ENCODE measurements at places on chromosomes 12 and 14. TPM values are rescaled to one million over a fixed set of nuclear protein-coding genes. Genes with fewer than 3 reads are reported as not detected.
A peak's percentile ranks its signal among the peaks of the same experiment; 100 is the strongest.

DNA sequence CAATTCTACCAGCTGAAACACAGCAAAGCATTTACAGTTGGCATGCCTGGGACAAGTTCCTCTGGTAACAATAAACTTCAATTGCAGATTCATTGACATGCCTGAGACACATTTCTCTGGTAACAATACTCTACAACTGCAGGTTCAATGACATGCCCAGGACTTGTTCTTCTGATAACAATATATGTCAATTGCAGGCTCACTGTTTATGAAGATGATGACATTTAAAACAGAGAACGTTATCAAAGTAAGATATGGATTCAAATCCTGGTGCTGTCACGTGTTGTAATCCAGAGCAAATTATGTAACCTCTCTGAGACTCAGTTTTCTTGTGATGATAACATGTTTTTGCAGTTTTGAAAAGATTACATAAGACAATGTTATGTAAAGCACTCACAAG is 20.5 kb downstream of the KITLG start:
- DNase-seq: no peak

DNA sequence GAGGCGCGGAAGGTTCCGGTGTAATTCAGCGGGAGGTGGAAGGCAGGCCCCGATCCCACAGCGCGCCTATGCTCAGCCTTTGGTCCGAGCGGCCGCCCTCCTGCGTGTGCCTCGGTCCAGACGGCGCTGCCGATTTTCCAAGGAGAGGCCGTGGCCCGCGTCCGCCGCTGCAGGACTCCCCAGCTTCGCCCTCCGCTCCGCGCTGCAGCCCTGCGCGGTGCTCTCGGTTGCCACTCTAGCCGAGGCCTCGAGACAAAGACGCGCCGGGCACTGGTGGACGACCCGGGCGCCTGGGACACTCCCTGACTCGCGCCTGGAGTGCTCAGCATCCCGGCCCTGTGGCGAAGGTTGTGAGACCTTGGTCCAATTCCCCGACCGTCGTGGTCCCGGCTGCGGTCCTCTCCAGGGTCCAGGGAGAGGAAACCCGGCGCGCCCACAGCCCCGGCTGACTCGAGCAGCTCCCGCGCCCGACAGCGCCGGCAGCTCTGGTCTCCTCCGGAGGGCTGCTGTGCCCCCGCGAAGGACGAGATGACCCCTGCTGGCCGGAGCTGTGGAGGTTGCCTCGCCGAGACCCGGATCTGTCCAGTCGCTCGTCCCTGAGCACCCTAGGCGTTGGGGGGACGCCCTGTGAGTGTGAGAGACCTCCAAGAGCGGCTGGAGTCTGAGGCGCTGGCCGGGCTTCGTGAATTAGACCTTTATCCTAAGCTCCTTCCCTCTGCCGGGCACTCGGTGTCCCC is 6.5 kb downstream of the HOXC12 start:
- no peak for DNase-seq

DNA sequence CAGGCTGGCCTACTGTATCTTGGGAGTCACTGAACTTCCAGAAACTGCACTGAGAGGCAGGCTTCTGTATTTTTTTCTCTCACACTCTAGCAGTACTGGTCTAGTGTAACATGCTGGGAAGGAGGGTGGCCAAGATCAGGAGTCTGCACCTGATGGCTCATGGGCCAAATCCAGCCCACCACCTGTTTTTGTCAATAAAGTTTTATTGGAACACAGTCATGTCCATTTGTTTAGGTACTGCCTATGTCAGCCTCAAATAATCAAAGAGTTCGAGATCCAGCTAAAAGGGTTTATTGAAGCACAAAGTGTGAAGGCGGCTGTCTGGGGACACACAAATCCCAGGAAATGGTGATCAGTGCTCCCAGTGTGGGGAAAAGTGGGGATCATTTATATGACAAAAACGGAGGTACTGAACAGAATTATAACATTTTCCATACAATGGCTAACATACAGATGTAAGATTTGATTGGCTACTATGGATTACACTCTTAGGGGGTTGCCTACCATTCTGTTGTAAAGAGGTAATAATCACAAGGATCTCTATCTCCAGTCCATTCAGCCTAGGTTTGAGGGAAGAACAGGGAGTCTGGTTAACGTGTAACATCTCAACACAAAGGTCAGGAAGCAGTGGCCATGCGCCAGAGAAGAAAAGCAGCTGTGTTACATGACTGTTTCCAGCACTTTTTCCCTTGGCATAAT is 12.9 kb downstream of the USP30 start:
- DNase-seq: no peak

DNA sequence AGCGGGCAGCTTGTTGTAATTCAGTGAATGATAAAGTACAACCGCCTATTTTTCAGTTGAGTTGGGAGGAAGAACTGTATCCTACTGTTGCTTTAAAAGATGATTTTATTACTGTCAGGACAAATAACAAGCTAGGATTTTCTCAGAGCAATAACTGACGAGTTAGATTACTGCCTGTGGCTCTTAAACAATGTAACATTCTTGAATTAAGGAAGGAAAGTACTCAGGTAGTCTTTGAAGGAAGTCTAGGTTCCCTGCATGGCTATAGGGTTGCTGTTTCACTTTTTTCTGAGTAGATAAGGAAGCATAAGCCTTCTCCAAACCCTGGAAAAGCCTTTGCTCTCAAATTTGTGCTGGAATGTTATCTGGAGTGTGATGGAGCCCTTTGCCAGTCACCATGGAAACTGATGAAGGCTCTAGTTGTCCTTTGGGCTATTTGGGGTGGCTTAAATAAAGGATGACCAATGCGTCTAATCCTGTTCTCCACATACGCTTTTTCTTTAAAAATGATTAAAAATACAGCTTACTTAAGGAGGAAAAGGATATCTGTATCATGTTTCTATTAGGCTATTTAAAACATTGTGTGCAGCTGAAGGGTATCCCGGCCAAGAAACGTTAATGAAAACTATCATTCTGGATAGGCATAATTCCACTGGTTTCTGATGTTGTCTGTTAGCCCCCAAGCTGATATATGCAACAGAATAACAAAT is 17.7 kb downstream of the NUBPL start:
- no peak for DNase-seq

MYBPC1 gene
- not detected for polyA plus RNA-seq

DNA sequence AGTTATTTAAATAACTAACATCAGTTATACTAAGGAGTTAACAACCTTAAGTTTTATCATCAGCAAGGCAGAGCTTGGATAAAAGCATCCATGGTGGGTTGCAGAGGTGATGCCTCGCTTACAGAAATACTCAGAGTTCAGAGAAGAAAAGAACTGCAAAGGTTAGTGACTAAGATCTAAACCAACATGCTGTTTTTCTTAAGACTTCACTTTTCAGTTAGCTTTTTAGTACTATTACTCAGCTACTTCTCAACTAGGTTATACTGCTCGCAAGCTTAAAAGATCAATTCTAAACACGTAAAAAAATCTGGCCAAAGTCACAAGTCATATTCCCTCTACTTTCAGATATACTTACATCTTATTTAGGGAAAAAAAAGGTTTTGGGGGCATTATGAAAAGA is 2.8 kb downstream of the PPP1CC start:
- DNase-seq: no peak

GRCh38 chr12:116196226-116196625 is 81.3 kb downstream of the MED13L start:
- no peak for DNase-seq

RALGAPA1 gene
- polyA plus RNA-seq: 13.3 TPM

KSR2 gene
- polyA plus RNA-seq: 0.34 TPM

DPF3 gene
- polyA plus RNA-seq: 2.3 TPM

IL26 gene
- polyA plus RNA-seq: not detected

MYO1H gene
- 0.56 TPM for polyA plus RNA-seq

DNA sequence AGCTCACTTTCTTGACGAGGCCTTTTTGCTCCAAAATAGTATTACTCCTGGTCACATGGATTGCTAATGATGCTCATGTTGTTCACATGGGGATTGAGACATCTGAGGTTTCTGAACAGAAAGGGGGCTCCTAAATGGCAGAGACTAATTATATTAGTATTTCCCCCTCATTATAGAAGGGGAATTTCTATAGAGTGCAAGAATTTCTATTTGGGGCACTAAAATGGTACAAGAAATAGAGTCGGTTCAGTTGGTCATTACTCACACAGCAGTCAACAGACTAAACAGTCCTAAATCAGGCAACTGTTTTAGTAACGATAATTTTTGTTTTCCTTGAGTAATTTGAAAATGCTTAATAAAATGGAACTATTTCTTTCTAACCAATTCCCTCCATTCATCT is 108.9 kb downstream of the DACT1 start:
- no peak for DNase-seq

GRCh38 chr14:102891556-102891955 is 30.9 kb upstream of the AMN start:
- no peak for DNase-seq

SERPINA3 gene
- 786 TPM for polyA plus RNA-seq

SYNDIG1L gene
- 0.47 TPM for polyA plus RNA-seq

- DNase-seq: no peak
These were observed 6.2 kb downstream of the C1QL4 start for GRCh38 chr12:49330631-49331379.

DNA sequence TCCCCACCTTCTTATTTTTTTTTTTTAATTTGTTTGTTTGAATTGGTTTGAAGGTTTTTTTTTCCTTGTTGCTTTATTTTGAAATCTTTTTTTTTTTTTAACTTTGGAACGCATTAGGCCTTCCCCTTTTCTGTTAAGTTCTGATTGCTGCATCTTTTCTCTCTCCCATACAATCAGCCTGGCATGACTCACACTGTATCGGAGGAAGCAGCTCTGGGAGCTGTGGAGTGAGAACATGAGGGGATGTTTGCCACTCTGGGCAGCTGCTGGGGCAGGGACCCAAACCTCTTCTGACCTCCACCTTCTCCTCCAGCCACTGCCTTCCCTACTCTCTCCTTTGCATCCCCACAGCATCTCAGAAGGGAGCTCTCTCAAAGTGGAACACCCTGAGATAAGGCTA is 160.3 kb upstream of the FKBP4 start:
- no peak for DNase-seq

- no peak for DNase-seq
These were observed 55.7 kb upstream of the OVCH1 start for GRCh38 chr12:29552994-29553748.

- DNase-seq: no peak
These were observed 557.2 kb upstream of the STXBP6 start for GRCh38 chr14:25607192-25607591.

- DNase-seq: no peak
These were observed 48.8 kb upstream of the SLCO1C1 start for GRCh38 chr12:20646239-20646827.

GAPDH gene
- polyA plus RNA-seq: 4,871 TPM

DNA sequence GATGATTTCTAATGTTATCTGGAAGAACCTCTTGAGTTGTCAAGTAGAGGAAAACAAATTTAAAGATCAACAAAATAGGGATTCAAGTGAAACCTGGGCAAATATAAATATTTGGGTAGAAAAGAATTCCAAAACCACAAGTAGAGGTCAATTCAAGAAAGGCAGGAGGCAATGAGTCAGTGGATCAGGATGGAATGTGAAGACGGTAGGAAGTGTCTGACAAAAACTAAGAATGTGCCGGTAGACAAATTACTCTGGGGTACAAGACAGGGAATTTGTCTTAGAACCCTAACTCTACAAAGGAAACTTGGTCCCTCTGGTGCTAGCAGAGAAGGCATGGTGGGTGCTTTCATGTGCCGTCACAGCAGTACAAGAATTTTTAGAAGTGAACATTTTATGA is 13.6 kb downstream of the ABCD2 start:
- no peak for DNase-seq

DNA sequence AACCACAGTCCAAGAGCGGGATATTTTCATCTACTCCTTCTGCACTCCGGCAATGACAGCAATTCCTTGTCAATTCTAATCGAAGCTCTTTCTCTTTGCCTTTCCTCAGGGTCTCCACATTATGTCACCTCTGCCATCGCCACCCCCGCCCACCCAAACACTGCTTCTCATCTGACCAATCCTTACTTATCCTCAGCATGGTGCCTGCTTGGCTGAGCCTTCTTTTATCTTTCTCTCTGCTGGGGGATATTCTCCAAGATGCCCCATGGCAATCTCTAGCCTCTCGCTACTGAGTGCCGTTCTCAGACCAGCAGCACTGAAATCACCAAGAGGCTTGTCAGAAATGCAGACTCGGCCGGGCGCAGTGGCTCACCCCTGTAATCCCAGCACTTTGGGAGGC is 100.6 kb downstream of the PTPRB start:
- no peak for DNase-seq

- DNase-seq: peak; percentile 87
These were observed 45.1 kb upstream of the PNMA1 start for GRCh38 chr14:73759183-73759713.

MAP3K9 gene
- 1.0 TPM for polyA plus RNA-seq

- no peak for DNase-seq
These were observed 97.8 kb downstream of the TMEM30B start for GRCh38 chr14:61183196-61183885.

DNA sequence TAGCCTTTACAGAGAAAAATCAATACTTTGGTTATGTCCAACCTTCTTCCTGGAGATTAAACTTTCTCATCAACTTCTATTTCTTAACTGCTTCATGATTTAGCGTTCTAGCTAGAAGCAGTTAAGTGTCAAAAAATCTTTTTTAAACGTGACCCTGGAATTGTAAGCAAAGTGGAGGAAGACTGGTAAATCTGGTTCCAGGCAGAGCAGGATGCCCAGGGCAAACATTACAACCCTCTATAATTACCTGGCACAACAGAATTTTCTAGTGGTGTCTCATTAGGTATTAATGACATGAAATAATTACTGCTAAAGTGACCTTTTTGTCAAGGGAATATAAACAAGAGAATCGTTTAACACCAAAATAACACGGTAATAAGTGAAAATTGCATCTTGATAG is 320.8 kb downstream of the MED13L start:
- no peak for DNase-seq

- DNase-seq: no peak
These were observed 10.9 kb upstream of the TRPV4 start for GRCh38 chr12:109844091-109844490.

GRCh38 chr14:98408024-98408555 is 863.9 kb downstream of the BCL11B start:
- DNase-seq: no peak

DNA sequence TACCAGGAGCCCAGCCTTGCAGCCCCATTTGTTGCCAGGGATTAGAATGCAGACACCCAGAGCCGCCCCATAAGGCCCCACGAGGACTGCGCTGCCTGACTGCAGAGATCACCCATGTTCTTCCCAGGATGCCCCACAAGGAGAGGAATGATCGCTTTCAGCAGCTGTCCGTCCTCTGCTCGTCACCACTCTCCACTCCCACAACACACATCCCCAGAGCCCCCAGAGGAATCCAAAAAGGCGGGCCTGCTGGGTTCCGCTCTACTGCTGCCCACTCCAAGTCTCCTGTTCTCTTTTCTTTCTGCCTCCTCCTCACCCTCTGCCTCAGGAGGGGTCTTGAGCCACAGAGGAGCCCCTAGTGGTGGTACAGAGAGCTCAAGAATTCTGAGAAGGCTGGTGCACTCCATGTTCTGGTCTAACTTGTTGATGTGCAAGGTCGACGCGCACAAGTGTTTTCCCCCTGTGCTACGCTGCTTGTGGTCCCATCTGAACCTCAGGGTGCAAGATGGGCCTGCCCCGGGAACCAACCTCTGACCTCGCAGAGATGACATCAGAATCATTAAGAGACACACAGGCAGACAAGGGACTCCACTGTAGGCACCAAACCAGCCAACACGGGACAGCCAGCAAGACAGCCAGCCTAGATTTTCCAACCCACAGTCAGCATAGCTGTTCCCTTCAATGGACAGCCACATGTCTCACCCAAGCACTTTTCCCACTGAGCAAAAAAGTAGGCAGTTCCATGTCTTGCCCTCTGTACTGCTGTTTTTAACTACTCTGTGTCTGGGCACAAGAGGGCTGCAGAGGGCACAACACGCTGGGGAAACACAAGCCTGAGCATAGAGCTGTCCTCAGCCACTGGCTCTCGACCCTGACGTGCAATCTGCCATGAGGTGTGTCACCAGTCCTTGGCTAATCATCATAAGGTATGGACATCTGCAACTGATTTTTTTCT is 29.9 kb downstream of the PXN start:
- DNase-seq: peak; percentile 80

All from kidney (tissue), 22 donors.